ENCODE measurements at places on chromosomes 11 and 22.
A peak's percentile ranks its signal among the peaks of the same experiment; 100 is the strongest.

- DNase-seq: peak; percentile 62
Observed at GRCh38 chr11:75429902-75430713, 2.9 kb downstream of the KLHL35 start.

DNA sequence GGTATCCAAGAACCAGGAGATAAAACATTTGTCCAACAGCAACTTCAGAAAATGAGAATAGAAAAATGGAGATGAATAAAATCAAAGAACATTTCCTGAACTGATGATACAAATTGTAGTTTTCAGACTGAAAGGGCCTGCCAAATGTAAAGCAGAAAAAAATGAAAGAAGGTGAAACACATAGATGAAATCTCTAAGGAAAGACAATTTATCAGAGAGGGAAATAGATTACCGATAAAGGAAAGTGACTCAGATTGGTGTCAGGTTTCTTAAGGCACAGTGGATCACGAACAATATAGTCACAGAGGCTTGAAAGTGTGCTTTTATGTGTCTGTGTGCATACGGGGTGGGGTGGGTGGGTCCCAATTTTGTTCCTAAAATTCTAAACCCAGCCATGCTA is 4.1 kb upstream of the STT3A start:
- no peak for DNase-seq

- DNase-seq: peak; percentile 67
Observed at GRCh38 chr11:48172818-48173609, 43.6 kb upstream of the OR4B1 start.

DNA sequence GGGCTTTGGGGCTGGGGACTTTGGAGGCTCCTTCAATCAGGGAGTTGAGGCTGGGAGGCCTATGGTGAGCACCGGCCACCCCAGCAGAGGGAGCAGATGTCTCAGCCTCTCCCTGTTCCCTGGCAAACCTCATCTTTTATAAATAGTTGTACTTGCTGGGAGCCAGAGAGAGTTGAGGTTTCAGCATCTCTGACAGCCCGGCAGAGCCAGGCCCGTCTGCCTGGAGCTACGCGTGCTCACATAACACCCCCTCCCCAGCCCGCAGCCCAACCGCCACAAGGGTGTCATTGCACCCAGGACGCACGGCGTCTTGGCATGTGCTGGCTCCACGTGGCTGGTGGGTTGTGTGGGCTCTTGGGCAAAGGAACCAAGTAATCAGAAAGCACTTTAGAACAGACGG is 127.1 kb downstream of the CHST1 start:
- DNase-seq: no peak

- DNase-seq: no peak
Observed at GRCh38 chr11:123194337-123195187, 486 bp downstream of the CLMP start.

DNA sequence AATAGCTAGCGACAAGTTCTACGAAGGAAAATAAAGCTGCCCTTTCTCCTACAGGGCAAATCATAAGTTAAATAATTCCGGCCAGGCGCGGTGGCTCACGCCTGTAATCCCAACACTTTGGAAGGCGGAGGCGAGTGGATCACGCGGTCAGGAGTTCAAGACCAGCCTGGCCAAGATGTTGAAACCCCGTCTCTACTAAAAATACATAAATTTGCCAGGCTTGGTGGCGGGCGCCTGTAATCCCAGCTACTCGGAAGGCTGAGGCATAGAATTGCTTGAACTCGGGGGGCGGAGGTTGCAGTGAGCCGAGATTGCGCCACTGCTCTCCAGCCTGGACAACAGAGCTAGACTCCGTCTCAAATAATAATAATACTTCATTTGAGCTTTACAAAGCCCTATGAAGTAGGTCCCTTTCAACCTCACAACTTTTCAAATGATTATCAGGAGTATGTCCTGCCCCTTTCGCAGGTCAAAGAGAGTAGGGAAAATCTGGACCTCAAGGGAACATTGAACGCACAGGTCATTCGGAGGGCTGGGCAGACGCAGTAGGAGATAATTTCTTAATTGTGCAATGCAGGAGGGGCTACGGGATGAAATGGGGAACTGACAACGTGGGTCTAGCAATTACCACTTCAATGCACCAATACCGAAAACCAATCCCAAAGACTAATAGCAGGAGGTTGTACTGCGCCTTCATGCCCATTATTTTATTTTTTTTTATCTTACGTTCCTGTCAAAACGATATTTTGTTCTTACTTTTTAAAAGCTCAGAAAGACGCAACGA is 590 bp downstream of the COMMD9 start:
- no peak for DNase-seq

- DNase-seq: no peak
Observed at GRCh38 chr11:60891103-60891741, 15.2 kb downstream of the PRPF19 start.

DNA sequence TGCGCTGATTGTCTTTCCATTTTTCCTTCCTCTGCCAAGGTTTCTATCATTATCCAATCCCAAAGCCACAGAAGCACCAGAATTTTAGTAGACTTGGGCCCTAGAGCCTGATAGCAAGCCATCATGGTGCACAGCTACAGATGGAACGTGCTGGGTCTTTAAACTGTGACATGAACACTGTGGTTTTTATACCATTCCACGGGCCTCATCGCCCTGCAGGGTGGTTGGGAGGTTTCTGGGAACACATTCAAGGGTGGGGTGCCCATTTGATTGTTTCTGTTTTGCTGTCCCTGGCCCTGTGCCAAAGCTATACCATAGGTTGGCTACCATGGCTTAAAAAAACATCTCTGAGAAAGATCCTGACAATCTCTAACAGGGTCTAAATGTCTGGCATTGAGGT is 151.9 kb downstream of the CACNA1I start:
- no peak for DNase-seq

DNA sequence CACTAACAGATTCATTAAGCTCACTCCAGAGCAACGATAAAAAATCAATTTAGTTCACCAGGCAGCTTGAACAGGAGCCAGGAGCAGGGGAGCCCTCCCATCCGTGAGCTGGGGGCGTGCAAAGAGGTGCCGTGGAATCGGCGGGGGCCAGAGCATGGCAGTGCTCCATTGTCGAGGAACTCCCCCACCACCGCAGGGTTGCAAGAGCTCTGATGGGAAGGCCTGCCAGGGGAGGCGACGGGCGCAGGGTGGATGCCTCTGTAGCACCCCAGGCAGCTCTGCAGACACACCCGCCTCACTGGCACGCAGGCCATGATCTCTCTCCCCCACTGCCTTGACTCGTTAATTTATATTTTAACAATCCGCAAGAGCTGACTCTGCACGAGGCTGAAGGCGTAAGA is 433.2 kb downstream of the MIAT start:
- DNase-seq: no peak

DNA sequence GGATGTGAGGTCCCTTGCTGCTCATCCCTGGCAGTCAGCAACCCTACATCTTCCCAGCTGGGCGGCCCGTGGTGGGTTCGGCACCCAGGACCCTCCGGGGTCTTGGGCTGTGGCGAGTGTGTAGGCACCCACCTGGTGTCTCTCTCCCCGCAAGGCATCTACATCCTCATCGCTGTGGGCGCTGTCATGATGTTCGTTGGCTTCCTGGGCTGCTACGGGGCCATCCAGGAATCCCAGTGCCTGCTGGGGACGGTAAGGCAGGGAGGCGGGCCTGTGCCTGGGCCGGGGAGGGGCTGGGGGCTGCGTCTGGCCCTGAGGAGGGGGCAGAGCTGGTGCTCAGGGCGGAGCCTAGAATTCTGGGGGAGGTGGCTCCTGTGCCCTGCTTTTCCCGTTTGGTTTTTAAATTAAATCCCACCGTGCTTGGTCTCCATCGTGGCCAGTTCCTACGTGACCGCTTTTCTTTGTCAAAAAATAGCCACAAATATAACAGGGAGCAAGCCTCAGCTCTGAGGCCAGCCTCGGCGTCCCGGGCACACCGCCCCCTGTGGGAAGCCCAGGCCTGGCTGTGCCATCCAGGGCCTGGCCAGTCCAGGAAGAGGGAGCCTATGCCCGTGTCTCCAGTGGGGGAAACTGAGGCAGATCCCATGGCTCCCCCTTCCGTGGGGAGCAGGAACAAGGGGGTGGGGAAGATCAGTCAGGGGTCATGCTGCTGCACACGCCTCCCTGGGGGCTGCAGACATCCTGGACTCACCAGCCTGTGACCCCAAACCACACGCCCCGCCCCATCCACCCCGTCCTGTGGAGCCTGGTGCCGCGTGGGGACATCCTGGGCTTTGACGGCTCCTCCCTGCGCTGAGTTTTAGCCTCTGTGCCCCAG is 6.4 kb upstream of the TSSC4 start:
- DNase-seq: no peak

DNA sequence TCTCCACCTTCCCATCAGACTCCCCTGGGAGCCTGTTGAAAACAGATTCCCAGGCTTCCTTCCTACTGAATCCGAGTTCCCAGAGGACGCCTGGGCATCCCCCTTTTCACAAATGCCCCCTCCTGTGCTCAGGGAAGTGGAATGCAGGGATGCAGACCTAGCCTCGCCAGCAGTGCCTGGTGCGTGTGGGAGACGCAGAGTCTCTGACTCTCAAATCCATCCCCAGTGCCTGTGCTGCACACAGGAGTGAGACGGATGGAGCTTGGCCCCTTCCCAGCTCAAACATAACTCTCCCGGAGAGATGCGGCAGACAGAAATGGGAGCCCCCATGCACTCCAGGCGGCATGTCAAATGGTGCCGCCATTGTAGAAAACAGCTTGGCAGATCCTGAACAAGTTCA is 62.6 kb downstream of the CTTN start:
- DNase-seq: no peak

- DNase-seq: peak; percentile 92
Observed at GRCh38 chr11:67391304-67392182, at the start of gene RAD9A. Gene RAD9A (plus strand): TSS chr11:67391986. CDS start chr11:67392045, 59 bp downstream.

DNA sequence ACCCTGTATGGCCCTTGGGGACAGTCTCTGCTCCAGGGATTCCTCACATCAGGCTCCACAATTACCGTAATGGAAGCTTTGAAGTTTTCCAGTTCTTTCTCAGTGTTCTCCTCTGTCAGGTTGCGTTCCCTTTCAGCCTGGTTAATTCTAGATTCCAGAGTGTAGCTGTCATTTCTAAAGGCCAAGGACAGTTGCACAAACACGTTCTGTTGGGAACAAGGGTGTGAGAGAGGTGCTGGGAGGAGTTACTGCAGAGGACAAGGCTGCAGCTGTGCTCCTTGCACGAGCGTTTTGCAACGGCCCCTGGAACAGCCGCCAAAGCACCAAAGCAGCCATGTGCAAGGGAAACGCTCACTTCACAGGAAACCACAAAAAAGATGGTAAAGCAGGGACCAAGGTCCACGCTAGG is 35.9 kb upstream of the LYVE1 start:
- DNase-seq: no peak

DNA sequence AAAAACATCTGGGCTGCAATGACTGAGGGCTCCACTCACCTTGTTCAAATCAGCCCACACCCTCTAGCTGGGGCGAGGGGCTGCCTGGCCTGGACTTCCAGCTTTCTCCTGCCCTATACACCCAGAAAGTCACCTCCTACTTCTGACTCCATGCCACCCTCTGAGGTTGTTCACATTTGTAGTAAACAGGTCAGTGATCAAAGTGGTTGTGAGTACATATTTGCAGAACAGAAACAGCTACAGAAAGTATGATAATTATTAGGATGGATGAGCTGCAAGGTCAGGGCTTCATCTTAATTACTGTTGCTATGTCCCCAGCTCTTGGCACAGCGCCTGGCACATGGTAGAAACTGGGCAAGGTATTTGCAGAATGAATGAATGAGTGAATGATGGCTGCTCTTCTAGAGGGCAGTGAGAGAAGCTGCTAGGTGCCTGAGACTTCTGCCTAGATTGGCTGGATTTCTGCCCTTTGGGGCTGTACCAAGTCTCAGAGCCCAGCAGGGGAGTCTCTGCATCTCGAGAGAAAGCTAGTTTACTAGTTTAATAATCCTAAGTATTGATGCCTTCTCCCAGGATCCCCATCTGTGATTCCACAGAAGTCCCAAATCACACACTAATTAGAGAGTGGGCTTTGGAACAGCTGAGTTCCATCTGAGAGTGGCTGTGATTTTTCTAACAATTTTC is 36.0 kb downstream of the SYT13 start:
- DNase-seq: no peak

GRCh38 chr11:69200331-69201065 is 44.8 kb downstream of the SMIM38 start:
- no peak for DNase-seq

- DNase-seq: no peak
Observed at GRCh38 chr11:119802670-119803069, 73.7 kb upstream of the NECTIN1 start.

DNA sequence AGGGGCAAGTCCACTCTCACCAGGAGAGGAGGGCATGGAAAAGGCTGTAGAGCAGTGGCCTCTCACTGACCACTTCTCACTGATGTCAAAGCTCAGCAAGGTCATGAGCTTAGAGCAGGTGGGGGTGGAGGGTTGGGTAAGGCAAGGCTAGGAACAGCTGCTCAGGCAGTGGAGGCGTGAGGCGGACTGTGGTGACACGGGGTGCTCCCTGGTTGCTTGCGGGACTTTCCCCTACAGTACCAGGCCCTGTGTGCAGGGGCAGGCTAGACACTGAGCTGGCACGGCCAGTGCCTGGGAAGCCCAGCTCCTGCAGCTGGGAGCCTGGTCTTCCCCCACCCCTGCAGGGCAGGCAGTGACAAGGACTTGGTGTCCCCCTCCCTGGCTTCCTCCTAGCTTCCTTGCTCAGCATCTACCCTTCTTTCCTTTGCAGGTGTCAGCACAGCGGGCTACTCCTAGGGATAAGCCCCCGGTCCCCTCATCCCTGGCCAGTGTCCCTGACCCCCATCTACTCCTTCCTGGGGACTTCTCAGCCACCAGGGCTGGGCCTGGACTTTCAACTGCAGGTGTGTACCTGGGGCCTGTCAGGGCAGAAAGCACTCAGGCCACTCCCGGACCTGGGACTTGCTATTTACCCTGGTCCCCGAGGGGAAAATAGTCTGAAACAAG is 45.6 kb downstream of the PISD start:
- peak; percentile 53 for DNase-seq

- DNase-seq: no peak
Observed at GRCh38 chr22:20889904-20890540, 27.2 kb upstream of the CRKL start.

- no peak for DNase-seq
Observed at GRCh38 chr11:120489799-120490198, 21.7 kb upstream of the GRIK4 start.

GRCh38 chr22:20080776-20081654 is 974 bp downstream of the DGCR8 start:
- peak; percentile 18 for DNase-seq

DNA sequence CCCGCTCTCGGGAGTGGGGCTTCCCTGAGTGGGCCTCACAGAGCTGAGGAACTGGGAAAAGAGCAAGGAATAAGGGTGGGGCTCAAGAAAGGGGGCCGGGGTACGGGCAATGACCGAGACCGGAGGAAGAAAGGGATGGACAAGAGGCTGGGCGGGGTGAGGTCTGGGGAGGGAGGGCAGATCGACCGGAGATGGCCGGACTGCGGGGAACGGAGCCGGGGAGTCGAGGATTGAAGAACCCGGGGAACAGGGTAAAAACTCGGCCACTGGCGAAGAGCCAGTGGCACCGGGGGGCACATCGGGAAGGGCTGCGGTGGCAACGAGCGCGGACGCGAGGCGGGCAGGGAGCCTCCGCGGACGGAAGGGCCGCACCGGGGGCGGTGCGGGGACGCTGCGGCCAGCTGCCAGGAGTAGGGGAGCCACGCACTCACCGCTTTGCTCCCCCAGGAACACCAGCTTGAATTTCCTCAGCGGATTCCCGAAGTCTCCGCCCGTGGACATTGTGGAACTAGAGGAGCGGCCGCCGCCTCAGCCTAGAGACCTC is 667 bp downstream of the RAB6A start:
- DNase-seq: peak; percentile 3
